ENCODE measurements at places on chromosomes 7 and 10. TPM values are rescaled to one million over a fixed set of nuclear protein-coding genes. Genes with fewer than 3 reads are reported as not detected.

Gene CYP3A4
- total RNA-seq = not detected

Gene PRXL2A
- total RNA-seq = 114 TPM

Gene SLC13A1
- total RNA-seq = not detected

DNA sequence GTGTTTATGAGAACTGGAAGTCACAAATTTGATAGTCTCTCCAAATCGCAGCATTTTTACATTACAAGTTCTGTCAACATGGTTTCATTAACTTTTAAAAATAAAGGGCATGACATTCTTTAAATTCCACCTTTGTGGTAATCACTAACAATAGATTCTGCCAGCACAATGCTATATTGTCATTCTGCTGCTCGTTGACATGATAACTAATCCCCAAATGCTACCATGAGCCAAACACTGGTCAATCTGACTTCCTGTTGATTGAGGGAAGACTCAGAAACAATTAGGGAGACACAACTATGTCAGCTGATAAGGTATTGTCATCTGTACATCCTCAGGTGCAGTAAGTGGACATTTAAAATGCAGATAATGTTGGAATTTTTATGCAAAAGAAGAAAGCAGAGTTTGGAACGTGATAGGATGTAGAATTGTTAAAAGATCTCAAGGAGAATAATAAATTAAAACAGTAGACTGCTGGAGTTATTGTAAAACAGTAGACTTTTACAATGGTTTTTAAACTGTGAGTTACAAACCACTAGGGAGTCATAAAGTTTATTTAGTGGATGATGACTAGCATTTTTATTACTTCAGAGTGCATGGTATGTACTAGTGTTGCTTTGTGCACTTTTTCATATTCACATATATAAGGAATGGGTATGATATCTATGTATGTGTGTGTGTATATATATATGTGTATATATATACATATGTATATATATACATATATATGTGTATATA lies 126.4 kb upstream of the DKK1 start:
- no peaks in the 10 kb centered on the region for H3K36me3 ChIP-seq
- H3K27me3 ChIP-seq = no peaks in the 10 kb centered on the region
- DNase-seq = no peak
- no peaks in the 10 kb centered on the region for H3K4me1 ChIP-seq
- no peak overlapping the region for H3K27ac ChIP-seq
- H3K4me3 ChIP-seq = peak overlapping the region; percentile 15

- H3K4me1 ChIP-seq = no peaks in the 10 kb centered on the region
- DNase-seq = no peak
- H3K36me3 ChIP-seq = no peaks in the 10 kb centered on the region
- no peak overlapping the region for H3K4me3 ChIP-seq
- no peaks in the 10 kb centered on the region for H3K27me3 ChIP-seq
Measured at GRCh38 chr10:59536167-59537014, 173.3 kb downstream of the SLC16A9 start.

- DNase-seq = no peak
- H3K4me1 ChIP-seq = peaks cover 3% of the 10 kb centered on the region
- H3K4me3 ChIP-seq = no peak overlapping the region
- H3K27ac ChIP-seq = no peak overlapping the region
Measured at GRCh38 chr7:25238066-25238725, 9.9 kb upstream of the NPVF start.

DNA sequence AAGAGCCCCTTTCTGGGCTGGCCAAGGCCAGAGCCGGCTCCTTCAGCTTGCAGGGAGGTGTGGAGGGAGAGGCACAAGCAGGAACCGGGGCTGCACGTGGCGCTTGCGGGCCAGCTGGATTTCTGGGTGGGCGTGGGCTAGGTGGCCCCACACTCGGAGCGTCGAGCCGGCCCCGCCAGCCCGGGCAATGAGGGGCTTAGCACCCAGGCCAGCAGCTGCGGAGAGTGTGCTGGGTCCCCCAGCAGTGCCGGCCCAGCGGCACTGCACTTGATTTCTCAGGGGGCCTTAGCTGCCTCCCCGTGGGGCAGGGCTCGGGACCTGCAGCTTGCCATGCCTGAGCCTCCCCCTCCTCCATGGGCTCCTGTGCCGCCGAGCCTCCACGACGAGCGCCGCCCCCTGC lies 48.1 kb downstream of the SH2D4B start:
- H3K4me3 ChIP-seq = no peak overlapping the region
- H3K4me1 ChIP-seq = no peaks in the 10 kb centered on the region
- no peak for DNase-seq
- no peak overlapping the region for H3K27ac ChIP-seq
- H3K27me3 ChIP-seq = no peaks in the 10 kb centered on the region

DNA sequence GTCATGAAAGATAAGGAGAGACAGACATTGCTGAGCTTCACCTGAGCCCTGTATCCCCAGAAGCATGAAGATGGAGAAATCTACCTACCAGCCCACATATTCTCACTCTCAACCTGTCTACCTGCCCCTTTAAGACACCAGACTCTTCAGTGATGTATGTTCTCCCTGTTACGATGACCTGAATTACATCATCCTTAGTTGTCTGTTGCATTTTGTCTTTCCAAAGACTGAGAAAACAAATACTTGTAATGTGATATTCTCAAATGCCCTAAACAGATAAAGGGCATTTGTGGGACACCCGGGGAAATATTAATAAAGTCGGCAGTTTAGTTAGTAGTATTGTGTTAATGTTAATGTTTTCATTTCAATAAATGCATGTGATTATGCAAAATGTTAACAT lies 305.8 kb upstream of the IGFBP3 start:
- H3K4me3 ChIP-seq = no peak overlapping the region
- no peaks in the 10 kb centered on the region for H3K36me3 ChIP-seq
- DNase-seq = no peak
- H3K4me1 ChIP-seq = no peaks in the 10 kb centered on the region

GRCh38 chr10:71605263-71605962 lies 114.2 kb downstream of the C10orf105 start:
- H3K4me1 ChIP-seq = no peaks in the 10 kb centered on the region
- H3K36me3 ChIP-seq = no peaks in the 10 kb centered on the region
- H3K27ac ChIP-seq = no peak overlapping the region
- H3K4me3 ChIP-seq = no peak overlapping the region
- no peak for DNase-seq

DNA sequence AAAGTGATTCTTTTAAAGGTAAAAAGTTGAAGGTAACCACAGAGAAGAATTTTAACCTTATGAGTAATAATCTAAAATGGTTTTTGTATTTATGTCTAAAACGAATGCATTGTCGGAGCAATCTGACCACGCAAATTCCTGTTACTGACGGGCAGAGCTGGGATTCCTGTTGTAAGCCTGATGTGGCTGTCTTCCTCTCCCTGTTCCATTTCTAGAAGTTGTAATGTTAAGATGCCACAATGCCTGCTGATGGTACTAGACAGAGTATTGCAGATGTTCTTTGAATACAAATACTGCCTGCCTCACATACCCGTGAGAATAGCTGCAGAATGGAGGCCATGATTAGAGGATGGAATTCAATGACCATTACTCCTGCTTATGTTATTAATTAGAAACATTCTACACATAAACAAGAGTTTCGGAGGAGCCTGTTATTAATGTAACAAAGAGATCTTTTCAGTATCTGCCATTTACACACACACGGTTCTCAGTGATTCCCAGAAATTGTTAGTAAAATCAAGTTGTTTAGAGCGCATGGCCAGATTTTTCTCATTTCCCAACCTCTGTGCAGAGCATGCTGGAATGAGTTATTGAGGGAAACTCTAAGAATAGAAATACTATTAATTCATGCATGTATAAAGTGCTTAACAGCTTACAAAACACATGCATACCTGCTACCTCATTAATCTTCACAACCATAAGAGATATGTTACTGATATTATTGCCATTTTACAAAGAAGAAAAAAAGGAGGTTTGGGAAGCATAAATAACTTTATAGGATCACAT lies 196.8 kb downstream of the PTN start:
- H3K4me3 ChIP-seq = no peak overlapping the region
- no peaks in the 10 kb centered on the region for H3K27me3 ChIP-seq
- no peak overlapping the region for H3K27ac ChIP-seq
- H3K4me1 ChIP-seq = no peaks in the 10 kb centered on the region

GRCh38 chr10:62804356-62805230 lies at the start of gene ADO:
TSS of gene ADO (plus strand) at chr10:62804720. CDS start at chr10:62805060, 340 bp downstream.
- H3K27me3 ChIP-seq = no peaks in the 10 kb centered on the region
- peak within 1 kb of the TSS; percentile 85 for H3K4me3 ChIP-seq
